ENCODE measurements at places on chromosomes 4 and X.

GRCh38 chr4:38759113-38759789, 23.5 kb downstream of the TLR10 start:
- DNase-seq: peak; percentile 16

DNA sequence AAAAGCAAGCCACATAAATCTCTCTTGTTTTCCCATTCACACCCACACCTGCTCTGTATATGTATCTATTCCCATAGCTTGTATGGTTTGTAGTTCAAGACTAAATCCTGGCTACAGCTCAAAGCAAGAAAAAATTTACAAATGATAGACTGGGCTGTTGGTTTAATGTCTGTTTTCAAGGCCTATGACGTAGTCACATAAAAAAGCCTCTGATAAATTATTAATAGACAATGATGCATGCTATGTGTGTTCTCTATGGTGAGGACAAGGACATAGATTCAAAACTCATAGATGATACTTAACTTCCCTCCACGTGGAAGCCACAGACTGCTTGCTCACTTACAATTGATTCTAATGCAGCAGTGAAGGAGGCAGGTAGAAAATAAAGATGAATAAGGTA, 194.0 kb downstream of the LDB2 start:
- DNase-seq: no peak

GRCh38 chr4:3638080-3638795, 106.0 kb upstream of the LRPAP1 start:
- DNase-seq: no peak

DNA sequence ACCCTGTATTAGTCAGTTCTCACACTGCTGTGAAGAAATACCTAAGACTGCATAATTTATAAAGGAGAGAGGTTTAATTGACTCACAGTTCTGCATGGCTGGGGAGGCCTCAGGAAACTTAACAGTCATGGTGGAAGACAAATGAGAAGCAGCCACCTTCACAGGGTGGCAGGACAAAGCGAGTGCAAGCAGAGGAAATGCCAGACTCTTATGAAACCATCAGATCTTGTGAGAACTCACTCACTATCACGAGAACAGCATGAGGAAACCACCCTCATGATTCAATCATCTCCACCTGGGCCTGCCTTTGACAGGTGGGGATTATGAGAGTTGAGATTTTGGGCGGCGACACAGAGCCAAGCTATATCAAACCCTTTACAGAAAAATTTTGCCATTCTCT, 722.4 kb downstream of the RAB28 start:
- DNase-seq: no peak

GRCh38 chr4:61273233-61273632, 73.1 kb downstream of the ADGRL3 start:
- DNase-seq: no peak

DNA sequence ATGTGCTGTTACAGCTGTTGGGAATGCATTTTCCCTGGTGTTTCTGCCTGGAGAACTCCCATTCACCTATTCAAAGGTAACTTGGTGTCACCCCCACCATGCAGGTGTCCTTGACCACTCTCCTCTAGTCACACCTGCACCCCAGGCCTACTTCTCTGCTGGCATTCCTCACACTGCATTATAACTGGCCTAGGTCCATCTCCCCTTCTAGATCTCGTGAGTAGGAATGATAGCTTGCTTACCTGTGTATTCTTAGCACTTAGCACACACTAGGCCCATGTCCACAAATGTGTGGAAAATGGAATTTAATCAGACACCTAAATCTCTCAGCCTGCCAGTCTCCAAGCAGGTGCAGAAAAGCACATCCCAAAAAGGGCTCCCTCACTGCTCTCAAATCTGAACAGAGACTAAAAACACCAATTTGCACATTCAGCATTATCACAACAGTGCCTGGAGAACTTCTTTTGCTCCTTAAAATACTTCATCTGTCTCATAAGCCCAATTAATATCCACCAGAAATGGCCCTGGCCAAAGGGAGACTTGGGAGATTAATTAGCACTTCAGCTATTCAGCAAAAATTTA, 18.3 kb downstream of the SCD5 start:
- no peak for DNase-seq

DNA sequence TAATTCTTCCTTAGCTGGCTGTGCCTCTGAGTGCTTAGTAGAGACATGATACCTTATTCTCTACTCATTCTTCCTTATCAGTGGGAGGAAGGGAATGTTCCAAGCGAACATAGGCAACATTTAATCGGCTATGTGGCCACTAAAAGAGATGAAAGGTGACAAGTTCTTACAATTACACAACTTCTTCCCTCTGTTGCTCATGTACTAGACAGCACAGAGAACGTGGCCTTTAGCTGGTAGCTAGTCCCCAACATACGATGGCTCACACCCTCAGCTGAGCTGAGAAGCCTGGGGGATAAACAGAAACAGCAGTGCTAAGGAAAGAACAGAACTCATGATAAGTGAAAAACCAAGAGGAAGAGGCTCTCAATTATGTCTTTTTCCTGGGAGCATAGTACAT, 52.2 kb downstream of the APOO start:
- DNase-seq: no peak

DNA sequence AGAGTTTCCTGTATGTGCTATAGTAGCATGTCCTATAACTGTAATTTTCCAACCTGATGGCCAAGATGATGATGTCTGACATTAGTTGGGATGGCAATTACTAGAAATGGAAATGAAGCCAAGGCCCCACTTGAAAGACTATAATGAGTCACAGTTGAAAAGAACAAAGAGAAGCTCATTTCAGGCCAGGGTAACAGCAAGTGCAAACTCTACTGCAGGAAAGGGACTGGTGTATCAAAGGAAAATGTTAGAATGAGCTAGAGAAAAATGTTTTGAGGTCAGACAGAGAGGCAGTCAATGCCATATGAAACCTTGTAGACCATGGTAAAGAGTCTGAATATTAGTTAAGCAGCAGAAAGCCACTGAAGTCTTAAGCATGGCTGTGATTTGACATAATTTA, 146.2 kb upstream of the SH3RF1 start:
- no peak for DNase-seq

GRCh38 chrX:137747244-137748043, 181.5 kb downstream of the ZIC3 start:
- DNase-seq: no peak

DNA sequence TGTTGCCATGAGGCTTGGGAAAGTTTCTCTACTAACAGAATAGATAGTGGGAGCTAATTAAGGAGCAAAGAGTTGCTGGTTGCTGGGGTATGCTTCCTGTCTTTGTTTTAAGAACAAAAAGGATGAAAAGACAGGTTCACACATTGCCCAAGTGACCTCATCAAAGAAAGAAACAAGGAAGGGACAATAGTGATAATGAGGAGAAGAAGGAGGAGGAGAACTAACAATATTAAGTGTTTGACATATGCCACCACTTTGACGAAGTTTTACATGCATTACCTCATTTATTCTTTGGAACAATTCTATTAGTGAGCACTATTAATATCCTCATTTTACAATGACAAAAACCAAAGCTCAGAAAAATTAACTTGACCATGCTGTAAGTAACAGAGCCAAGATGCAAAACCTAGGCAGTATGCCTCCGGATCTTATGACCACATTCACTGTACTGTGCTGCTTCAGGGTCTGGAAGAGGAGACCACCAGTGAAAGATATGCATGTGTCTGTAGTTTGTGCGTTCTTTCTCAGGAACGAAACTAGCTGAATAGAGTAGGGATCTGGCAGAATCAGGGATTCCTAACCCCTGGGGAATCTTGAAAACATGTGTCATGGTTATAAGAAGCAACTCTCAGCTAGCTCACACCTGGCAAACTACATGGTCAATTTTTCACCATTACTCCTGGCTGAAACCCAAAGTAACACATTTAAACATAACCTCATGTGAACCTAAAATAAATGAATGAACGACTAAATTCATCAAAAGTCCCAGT, 83.8 kb downstream of the MOSPD2 start:
- DNase-seq: no peak

- DNase-seq: no peak
Measured at GRCh38 chr4:3283916-3284315, 8.9 kb upstream of the RGS12 start.

GRCh38 chr4:184019076-184019475, 114.0 kb downstream of the STOX2 start:
- no peak for DNase-seq

DNA sequence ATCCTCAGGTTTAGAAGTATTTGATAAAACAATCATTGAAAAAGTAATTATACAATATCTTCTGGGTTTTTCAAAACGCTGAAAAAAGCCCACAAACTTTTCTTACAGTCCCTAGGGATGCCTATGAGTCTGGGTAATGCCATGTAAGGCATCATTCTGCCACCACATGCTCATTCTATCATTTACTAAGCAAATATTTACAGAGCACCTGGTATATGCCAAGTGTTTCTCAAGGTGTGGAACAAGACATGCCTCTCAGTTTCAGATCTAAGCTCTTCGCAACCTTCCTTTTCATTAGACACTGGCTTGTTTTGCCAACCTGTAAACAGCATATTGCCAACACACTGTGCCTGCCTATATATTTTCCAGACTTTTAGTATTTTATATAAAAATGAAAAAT, 17.7 kb downstream of the MID1 start:
- no peak for DNase-seq

DNA sequence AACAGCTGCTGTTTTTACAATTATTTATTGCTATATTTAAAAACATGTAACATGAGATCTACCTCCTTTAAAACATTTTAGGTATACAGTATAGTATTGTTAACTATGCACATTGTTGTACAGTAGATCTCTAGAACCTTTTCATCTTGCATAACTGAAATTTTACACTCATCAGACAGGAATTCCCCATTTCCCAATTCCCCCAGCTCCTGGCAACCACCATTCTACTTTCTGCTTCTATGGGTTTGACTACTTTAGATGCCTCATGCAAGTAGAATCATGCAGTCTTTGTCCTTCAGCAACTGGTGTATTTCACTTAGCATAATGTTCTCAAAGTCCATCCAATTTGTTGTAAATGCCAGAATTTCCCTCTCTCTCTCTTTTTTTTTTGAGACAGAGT, 9.7 kb upstream of the LSM6 start:
- no peak for DNase-seq

- no peak for DNase-seq
Measured at GRCh38 chr4:35364321-35364870, 879.9 kb downstream of the ARAP2 start.

GRCh38 chr4:157957905-157958304, 214.9 kb downstream of the GASK1B start:
- no peak for DNase-seq

GRCh38 chr4:143260750-143261149, 75.9 kb upstream of the GAB1 start:
- no peak for DNase-seq

DNA sequence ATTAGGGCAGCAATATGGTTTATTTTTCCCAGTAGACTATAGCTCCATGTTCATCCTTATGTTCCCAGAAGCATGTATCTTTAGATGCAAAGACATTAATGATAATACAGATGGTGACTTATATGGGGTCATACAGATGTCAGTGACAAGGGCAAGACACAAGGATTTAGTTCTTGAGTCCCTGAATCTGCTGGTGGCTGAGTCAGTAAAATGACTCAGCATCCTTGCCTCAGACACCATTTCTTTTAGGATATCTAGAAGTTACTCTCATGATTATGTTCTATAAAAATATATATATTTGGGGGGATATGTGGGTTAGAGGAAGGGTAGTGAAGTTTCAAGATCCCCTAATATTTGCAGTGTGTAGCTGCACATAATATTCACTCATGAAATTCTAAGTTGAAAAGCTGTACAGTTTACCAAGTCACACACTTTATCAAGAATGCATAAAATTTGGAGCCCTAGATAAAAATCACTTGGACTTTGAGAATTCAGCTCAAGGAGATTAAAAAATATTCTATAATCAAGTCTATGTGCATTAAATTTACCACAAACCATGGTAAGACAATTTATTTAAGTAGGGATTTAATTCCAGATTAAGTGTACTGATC, 101.9 kb downstream of the LNX1 start:
- no peak for DNase-seq

DNA sequence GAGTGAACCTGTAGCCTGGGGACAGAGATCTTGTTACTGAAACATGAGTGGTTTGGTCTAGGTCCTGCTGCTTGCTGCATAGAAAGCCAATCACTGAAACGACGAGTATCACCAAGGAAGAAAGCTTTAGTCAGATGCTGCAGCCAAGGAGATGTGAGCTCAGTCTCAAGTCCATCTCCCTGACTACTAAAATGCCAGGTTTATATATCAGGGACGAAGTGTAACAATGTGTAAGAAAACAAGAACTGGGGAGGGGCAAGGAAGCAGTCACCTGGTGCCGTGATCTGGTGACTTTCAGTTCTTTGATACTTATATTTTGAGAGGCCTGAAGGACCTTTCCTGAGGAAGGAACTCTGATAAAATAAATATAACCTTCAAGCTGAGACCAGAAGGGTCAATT, 19.6 kb upstream of the ABRAXAS1 start:
- no peak for DNase-seq
